ENCODE measurements at places on chromosomes 6 and 20.

GRCh38 chr20:48951646-48952045, 30.1 kb downstream of the ARFGEF2 start:
- DNase-seq, result no peak

- DNase-seq, result no peak
Measured at GRCh38 chr6:118933855-118934460, 1.0 kb downstream of the MCM9 start.

DNA sequence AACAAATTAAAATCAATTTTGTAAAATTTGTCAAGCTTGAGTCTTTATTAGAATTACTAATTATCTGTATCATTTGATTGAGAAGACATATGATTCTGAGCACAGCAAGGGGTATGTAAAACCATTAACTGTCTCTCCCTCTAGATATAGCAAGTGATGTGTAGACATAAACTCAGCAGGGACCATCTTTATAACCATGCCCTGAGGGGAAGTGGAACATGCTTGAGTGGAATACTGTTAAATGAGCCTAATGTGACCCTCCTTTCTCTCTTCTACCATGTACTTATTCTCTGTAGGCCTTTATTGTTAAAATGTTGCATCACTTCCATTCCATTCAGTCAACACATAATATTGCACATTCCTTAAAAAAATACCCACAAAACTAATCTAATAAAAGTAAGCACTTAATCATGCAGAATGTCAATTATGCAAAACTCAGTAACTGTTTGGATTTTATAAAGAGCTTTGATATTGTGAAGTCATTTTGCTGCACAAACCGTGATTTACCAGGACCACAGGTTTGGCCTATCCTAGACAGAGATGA, 896.6 kb upstream of the MANEA start:
- no peak for DNase-seq

GRCh38 chr6:363291-363690, 28.3 kb upstream of the IRF4 start:
- DNase-seq, result no peak

- DNase-seq, result peak; percentile 66
Measured at GRCh38 chr20:327186-328026, 2.1 kb downstream of the SOX12 start.

GRCh38 chr6:163243083-163243482, 171.4 kb upstream of the QKI start:
- no peak for DNase-seq

- DNase-seq, result no peak
Measured at GRCh38 chr20:8837396-8837795, 231.5 kb upstream of the PLCB4 start.

GRCh38 chr6:35166116-35166515, 25.0 kb upstream of the TCP11 start:
- no peak for DNase-seq

DNA sequence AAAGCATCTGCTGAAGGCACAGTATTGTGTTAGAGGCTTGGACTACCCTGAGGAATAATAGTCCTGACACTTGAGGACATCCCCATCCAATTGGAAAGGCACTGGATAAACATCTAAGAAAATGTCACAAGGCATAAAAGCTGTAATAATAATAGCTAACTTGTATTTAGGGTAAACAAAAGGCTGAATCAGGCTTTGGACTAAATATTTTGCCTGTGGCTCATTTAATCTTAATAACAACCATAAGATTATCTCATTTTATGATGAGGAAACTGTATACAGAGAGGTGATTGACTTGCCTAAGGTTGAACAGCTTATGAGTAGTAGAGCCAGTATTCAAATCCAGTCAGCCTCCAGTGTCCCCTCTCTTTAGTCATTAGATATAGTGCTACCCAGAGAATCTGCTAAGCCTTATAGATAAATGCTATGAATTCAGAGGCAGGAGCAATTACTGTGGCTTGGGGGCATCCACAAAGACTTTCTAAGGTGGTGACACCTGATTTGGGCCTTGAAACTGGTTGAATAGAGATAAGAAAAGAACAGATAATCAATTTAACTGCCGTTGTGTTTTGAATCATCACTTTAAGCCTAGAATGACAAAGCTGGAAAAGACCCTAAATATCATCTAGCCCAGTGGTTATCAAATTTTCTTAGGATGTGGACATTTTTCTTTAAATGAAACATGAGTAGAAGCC, 7.5 kb upstream of the ZSWIM1 start:
- no peak for DNase-seq

GRCh38 chr6:150038202-150039062, 13.1 kb upstream of the RAET1L start:
- DNase-seq, result no peak
